Activated CD4-positive, alpha-beta T cell treated with anti-CD3 and anti-CD28 coated beads, Interleukin-2, amount 50 U/mL, for 1 hour (primary cell): ENCODE measurements at places on chromosomes 4 and X.
A peak's percentile ranks its signal among the peaks of the same experiment; 100 is the strongest.

DNA sequence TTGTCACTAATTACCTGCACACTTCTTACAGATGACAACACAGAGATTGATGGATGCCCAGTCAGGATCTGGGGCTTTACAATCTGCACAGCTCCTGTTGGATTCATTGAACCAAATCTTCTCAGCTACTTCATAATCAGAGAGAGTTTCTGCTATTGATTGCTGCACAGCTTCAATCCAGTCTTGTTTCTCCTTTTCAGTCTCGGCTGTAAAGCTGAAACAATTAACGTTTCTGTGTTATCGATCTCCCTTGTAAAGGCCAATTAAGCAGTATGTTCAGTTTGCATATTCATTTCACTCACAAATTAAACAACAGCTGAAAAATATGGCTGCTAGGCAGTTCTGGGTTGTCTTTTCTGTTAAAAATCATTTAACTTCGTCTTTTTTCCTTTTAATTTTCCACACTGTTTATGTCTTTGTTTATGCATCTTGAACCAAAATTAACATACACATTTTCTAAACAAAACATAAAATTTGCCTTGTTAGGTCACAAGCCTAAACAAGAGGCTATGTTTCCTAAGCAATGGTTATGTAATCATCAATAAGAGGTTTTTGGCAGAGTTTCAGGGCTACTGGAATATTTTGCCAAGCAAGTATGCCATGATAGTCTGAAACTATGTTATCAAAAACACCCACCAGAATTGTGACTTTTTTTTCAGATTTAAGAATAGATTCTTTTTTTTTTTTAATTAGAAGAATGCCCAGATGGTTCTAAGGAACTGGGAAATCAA is 79.2 kb downstream of the ARAP2 start:
- no peak for DNase-seq

DNA sequence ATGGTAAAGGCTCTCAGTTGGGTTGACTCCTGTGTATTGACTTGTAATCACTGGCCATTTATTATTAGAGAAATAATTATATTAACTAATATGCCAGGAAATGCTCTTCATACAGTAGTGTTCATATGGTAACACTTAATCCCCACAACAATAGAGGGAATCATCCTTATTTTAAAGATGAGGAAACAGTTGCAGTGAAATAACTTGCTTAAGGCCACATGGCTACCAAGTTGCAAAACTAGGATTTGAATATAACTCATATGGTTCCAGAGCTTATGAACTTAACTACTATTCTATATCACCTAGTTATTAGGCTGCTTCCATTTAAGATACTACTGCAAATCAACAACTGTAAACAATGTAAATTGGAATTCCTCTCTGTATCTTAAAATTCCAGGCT is 143.5 kb upstream of the HPGD start:
- no peak for DNase-seq

GRCh38 chr4:60809486-60809800 is 390.7 kb upstream of the ADGRL3 start:
- no peak for DNase-seq

DNA sequence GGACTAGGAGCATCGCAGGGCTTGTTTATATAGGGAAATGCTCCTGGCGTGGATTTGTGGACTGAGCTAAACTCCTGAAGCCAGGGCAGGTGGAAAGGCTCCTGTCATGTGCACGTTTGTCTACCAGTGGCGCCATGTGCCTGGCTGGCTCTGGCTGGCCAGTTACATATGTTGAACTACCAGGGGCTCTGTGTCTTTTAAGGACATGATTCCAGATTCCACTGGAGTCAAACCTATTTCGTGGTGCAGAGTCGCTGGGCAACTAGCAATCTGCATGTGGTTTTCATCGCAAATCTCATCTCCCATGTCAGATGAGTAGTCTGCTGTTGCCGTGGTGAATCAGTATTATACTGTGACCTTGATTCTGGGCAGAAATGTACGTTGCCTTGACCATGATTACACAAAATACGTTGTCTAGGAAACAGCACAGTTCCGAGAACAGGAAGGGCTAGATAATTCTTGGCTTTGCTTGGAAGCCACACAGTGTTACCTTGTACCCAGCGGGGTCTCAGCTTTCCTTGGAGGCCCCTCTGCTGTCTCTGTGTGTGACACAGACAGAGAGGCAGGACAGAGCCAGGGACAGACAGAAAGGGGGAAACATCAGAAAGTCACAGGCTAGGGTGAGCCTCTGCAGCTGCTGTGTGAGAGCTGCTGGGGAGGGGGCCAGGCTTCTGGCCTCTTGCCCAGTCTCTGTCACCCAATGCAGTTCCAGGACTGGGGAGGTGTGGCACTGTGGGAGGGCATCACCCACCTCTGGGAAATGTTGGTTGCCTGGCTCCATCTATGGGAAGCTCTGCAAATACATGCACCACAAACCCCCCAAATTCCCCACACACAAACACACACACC is 19.2 kb downstream of the PNMA6E start:
- DNase-seq, result peak; percentile 2

GRCh38 chr4:142035566-142035965 is 399.2 kb downstream of the IL15 start:
- DNase-seq, result no peak

DNA sequence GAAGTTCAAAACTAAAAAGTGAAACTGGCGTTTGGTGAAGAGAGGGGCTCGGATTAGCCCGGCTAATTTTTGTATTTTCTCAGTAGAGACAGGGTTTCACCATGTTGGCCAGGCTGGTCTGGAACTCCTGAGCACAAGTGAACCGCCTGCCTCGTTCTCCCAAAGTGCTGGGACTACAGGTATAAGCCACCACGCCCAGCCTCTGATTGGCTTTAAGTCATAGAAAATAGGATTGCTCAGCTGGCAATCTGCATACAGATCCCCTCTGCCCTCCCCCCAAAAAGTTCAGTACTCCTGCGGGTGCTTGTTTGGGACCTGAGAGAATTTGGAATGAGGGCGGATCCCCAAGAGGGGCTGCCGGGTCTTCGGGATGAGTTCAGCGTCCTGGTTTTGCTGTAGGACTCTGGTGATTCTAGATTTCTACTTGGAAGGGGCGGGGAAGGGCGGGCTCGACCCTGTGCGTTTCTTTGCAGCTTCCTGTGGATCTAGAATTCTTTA is 537 bp upstream of the PRKX start:
- no peak for DNase-seq

DNA sequence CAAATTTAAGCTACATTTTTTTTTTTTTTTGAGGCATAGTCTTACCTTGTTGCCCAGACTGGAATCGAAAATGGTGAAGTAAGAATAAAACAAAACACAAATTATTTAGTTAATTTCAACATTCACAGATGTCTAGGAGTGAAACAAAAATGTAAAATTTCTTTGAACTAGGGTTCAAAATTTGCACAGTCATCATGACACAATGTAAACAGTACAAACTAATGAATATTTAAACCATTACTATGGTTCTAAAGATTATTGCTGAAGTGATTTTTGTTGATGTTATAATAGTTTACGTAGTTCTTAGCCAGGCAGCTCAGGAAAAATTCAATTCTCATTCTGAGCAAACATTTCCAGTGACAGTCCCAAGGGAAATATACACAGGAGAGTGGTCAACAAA is 633.1 kb downstream of the GRXCR1 start:
- no peak for DNase-seq

DNA sequence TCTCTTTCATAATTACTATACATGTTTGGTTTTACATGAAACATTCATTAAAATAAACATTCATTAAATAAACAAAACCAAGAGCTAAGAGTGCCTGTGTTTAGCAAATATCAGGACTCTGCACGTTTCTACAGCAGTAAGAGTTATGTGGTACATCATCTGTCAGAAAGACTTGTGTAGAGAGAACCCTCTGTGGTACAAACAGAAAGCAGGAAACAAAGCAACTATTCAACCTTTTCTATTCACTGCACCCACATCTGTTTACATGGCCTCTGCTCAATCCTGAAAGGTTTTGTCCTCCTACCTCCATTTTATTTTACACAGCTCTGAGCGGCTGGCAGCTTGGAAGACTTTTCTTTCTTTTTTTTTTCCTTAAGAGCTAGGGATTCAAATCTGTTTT is 90.7 kb upstream of the PCDH18 start:
- no peak for DNase-seq

GRCh38 chrX:13198056-13198761 is 121.6 kb downstream of the ATXN3L start:
- DNase-seq, result no peak

DNA sequence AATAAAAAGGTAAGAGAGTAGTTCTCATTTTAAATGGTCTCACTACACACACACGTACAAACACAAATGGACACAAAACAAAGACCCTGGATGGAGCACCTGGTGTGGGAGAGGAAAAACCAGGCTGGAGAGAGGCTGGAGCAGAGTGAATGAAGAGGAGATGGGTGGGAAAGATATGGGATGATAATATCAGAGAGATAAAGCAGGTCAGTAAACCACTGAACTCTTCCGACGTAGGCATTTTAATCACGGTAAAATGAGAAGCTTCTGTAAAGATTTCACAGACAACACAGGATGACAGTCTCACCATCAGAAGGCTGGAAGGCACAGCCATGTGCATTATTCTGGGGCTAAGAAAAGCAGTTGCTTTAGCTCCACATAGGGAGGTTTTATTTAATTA is 532.8 kb downstream of the KCNIP4 start:
- no peak for DNase-seq
